ENCODE measurements at places on chromosomes 13 and 19.

DNA sequence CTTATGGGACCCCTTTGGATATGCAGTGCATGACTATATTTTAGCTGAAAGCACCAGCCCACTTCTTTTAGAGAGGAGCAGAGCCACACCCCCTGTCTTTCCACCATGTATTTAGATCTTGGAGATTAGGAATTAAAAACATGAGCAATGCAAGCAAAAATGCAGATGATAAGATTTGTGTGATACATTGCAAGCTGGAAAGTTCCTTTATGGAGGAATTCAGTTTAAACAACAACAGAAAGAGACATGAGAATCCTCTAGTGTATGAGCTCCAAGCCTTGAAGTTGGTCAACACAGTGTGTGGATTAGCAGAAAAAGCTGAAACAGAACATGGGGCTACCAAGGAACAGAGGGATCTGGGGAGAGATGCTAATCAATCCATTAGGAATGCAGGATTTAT is 529.8 kb upstream of the NBEA start:
- no peak for DNase-seq

DNA sequence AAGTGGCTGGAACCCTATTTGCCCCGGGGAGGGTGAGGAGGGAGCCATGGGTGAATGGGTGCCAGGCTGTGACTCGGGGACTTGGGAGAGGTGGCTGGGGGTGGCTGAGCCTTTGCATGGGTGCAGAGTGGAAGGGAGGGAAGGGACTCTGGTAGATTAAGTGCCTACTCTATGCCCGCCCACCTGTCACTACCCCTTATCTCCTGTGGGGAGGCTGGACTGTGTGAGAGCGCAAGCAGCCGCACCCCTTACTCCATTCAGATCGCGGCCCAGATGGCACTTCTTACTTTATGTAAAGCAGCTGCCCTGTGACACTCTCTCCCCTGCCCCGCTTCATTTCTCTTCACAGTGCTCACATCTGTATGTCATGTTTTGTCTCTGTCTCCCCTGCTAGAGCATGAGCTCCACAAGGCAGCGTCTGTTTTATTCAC is 2.9 kb downstream of the KASH5 start:
- DNase-seq, result no peak

DNA sequence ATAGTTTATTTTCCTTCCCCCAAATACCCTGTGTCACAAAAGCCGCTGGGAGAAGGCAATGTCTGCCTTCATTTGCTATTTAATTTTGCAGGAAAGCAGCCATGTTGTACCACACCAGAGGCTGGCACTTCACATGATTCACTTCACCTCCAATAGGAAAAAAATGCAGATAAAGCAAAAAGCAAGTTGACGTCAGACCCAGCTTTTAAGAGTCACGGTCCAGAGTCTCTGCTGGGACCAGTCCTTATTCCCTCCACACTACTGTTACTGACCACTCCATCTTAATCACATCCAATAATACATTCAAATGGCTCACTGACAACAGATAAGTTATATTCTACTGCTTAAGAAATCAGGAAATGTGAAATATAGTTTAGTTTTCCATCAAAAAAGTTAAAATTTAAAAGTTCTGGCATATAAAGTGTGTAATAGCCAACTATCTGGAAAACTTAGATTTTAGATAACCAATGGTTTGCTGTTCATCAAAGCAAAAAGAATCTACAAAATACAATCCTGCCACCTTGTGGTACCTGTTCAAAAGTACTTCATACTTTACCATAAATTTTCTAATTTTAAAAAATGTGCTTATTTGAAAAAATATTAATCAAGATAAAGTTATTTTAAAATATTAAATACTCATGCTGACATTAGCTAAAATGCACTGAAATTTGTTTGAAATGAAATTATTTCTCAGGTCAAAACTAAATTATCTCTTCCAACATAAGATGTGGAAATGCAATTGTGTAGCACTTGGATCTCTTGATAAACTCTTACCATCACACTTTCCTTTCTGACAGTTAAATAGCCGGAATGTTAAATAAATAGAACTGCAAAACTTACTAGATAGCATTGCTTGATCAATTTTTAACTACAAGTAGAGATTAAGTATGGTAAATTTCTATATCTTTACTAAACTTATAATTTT is 97.3 kb downstream of the SERP2 start:
- peak; percentile 12 for DNase-seq

DNA sequence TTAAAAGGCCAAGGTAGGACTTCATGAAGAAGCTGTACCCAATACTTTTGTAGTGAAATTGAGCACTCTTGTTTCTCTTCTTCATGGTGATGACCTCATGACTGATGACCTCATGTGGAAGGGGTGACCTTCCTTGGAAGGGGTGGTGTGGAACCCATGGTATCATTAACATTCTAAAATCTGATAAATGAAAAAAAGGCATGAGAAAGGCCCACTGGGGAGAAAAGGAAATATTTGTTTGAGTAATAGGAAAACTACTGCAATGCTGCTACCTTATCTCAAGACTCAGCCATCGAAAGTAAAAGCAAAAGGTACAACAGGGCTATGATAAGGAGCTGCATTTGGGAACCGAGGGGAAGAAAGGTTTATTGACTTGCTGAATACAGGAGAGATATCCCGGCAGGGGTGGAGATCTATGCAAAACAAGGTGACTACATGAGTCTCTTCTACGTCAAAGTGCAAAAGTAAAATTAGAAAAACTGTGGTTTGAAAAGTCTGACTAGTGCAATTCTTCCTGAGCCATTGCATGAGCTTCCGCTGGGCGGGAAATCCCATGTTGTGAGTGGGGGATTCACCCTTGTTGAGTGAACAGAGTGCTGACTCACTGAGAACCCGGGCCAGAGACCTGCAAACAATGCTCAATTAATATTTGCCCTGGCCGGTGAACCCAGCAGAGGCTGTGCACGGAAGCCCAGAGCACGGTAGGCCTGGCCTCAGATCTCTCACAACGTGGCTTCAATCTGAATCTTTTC is 138.9 kb upstream of the RFC3 start:
- no peak for DNase-seq

DNA sequence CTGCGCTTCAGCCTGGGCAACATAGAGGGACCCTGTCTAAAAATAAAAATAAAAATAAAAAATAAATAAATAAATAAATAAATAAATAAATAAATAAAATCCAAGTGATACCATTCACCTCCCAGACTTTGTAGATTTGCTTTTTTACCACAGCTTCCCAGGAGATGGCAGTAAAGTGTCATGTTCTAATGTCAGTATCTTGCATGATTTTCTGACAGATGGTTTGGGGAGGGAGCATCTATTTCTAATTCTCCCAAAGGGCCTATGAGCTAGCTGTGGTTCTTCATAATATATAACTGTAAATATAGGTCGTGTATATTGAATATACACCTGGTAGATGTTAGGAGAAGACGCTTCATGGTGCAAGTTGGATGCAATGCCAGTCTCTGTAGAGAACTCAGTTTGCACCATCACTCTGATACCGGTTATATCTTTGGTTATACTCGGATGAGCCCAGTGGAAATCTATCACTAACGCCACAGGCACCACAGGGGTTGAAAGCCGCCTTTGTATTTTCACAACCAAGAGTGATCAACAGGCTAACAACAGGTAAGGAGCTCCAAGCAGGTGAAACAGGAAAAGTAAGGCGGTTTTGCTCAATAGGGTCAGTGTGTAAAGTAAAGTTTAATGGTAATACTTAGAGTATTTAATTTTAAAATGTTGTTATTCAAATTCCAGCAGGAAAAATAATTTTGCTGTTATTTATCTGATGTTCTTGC is 13.9 kb downstream of the APLP1 start:
- DNase-seq, result peak; percentile 93

- DNase-seq, result no peak
These were observed 448.7 kb upstream of the MIR17HG start for GRCh38 chr13:90898811-90899210.

GRCh38 chr13:104872153-104872552 is 1663.3 kb downstream of the EFNB2 start:
- no peak for DNase-seq

DNA sequence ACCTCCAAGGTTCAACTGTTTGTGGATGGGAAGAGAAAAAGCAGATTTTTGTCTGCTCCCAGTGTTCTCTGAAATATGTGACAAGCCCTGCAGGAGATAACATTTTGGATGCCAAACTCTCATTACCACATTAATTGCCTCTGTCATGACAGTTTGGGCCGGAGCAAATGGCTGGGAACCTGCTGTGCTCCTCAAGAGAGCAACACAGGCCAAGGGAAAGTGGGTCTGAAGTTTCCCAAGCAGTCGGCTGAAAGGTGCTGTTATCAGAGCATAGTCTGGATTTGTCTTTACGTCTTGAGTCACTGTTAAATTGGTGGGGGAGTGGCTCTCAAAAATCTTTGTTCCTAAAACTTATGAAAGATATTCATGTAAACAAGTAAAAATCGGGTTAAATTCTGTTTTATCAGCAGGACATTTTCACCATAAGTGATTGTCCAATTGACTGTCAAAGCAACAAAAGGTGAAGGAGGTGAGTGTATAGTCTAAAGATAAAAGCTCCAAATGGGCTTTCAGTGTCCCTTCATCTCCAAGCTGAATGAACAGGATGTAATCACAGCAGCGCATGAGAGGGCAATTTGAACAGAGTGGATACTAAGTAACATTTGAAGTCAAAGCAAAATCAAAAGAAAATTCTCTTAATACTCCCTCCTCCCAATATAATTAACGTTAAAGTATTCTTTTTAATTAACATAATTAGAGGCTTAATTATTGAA is 844.8 kb downstream of the PCDH17 start:
- no peak for DNase-seq

DNA sequence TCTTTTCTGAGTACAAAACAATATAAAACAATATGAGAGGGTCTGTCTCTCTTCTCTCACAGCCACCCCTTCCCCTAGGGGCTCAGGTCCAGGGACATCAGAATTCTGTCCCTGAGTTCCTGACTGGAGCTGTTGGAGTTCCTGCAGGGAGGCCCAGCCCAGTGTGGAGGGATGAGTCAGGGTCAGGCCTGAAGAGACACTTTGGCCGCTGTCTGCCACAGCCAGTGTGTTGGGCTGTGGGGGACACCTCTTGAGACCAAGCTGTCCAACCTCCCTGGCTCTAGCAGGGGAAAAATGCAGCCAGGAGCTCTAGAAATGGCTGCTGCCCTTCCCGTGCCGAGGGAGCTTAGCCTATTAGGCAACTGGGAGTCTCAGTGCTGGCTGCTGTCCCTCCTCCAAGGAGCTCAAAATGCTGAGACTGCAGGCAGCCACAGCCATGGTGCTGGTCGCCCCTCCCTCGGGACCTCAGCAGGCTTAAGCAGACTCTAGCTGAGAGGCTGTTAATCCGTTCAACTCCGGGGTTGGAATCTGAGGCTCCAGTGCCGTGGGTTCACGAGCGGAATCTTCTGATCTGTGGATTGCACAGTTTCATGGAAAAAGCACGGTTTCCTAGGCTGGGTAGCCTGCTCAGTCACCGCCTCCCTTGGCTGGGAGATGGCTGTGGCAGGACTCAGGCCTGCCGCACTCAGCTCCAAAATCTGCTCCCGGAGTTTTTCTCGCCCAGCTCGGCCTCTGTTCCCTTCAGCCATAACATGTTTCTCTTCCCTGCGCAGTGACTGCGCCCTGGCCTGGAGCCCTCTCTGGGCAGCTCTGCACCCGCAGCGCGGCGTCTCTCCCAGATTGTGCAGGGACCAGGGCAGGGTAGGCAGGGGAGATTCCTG is 3.8 kb upstream of the ZNF626 start:
- DNase-seq, result no peak

- DNase-seq, result no peak
These were observed 3.0 kb upstream of the CCNP start for GRCh38 chr19:40229484-40229883.

- DNase-seq, result no peak
These were observed 48.1 kb downstream of the CRTC1 start for GRCh38 chr19:18731562-18732008.

DNA sequence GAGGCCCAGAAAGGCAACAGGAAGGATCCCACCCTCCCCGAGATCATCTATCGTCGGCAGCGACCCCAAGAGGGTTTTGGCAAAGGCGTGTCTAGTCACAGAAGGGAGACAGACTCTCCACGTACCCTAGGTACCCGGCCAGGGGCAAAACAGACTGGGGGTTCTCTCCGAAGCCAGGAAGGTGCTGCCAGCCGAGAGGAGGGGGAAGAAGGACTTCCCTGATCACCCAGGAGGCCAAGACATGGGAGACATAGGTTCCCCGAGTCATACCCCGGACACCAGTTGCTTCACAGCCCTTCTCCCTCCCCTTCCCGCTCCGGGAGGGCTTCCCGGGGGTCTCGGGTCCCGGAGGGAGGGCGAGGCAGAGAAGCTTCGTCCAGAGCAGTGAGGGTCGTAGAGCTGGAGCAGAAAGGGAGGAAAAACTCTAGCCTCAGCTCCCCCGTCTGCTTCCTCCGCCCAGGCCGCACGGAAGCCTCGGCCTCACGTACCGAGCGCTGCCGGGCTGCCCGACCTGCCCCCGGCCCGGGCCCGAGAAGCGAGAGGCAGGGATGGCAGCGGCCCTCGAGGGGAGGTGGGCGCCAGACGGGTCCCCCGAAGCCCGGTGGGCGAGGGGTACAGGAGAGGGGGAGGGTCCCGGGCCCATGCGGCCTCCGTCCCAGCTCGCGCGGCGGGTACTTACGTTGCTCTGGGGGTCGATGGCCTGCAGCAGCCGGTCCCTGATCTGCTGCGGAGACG is 644 bp downstream of the MED26 start:
- no peak for DNase-seq
